ENCODE measurements at places on chromosomes 7 and 10. TPM values are rescaled to one million over a fixed set of nuclear protein-coding genes. Genes with fewer than 3 reads are reported as not detected.

TAC1 gene
- not detected for total RNA-seq

TMEM184A gene
- not detected for total RNA-seq

SORCS3 gene
- total RNA-seq, result not detected

CHCHD2 gene
- 203 TPM for total RNA-seq

MEOX2 gene
- total RNA-seq, result 0.83 TPM

TBC1D12 gene
- total RNA-seq, result 17.0 TPM

CYP2C19 gene
- not detected for total RNA-seq

ODAD2 gene
- total RNA-seq, result under 0.01 TPM

TMEM229A gene
- not detected for total RNA-seq

NT5C2 gene
- total RNA-seq, result 62.8 TPM

MYL10 gene
- total RNA-seq, result not detected

PTPRN2 gene
- 0.50 TPM for total RNA-seq

CPXM2 gene
- 43.8 TPM for total RNA-seq

UBTD1 gene
- 17.2 TPM for total RNA-seq

CACNA2D1 gene
- 54.1 TPM for total RNA-seq

SLC26A4 gene
- total RNA-seq, result 0.33 TPM

TACC2 gene
- 2.6 TPM for total RNA-seq

DGKB gene
- total RNA-seq, result 0.15 TPM

Data from smooth muscle cell of trachea (primary cell).